GOT3 (cell line): ENCODE measurements at places on chromosomes 12 and 14.

- no peak for DNase-seq
Measured at GRCh38 chr14:37143475-37143874, 28.9 kb downstream of the SLC25A21 start.

DNA sequence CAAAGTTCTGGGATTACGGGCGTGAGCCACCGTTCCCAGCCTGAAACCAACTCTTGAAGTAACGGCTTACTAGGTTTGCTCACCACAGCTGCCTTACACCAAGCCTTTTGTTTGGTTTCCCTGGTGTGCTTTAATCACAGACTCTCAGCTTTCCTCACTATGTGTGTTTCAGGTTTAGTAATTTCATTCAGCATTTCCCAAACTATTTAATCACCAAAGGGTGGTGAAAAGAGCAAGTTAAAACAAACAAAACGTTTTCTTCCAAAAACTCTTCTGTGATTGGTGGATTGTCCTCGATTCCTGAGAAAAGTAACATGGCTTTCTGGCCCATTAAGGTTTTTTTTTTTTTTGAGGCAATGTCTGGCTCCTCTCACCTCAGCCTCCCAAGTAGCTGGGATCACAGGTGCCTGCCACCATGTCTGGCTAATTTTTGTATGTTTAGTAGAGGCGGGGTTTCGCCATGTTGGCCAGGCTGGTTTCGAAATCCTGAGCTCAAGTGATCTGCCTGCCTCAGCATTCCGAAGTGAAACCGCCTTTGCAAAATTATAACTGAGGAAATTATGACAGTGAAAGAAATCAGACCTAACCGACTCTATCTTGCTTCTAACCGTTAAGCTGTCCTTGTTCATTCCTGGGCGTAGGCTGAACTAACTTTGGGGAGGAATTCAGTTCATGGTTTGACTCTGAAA lies 1.5 kb upstream of the ZFYVE26 start:
- DNase-seq = no peak

DNA sequence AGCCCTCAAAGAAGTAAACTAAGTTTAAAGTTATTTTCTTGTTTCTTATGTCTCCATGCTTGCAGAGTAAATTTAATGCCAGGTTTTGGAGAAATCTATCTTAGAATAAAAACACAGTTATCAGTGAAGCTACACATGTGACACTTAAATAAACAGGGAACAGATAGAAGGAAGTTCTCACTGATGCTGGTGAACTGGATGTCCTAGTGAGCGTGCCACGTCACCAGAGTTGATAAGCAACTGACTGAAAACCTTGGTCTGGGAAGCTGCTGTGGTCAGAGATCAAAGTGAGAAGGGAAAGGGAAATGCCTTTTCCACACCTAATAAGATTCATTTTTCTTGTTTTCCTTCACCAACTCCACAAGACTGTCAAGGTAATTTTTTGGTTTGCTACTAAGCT lies 74.8 kb upstream of the PCED1B start:
- no peak for DNase-seq

DNA sequence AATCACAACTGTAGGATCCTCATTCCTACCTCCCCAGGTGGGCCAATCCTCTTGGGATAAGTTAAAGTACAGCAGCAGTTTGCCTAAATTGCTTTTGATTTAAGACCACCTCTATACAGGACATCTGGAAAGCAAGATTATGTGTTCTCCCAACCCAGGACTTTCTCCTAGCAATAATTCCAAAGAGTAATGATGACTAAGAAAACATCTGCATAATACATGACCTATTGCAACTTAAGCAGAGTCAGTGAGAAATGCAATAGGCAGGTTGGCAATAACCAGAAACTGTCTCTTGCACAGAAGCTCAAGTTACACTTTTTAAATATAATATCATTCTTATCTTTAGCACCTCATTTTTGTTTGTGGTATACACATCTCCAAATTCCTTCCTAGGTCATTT lies 275.4 kb downstream of the TRHDE start:
- DNase-seq = no peak

DNA sequence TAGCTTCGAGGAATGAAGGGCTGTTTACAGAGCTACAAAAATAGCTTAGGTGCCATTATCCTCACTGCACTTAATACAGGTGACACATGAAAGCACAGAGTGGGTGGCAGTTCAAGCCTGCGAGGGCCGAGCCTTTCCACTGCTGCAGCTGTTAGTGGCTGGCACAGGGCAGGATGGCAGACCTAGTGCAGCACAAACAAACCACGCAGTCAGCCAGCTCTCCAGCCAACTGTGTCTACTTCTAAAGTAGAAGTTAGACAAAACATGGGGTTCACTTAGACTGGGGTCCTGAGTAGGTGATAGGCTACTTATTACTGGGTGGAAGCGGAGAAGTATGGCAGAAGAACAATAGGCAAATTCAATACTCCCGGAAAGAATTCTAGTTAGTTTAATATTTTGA lies 95.4 kb downstream of the DUSP16 start:
- no peak for DNase-seq

- no peak for DNase-seq
Measured at GRCh38 chr12:95215949-95216348, 1.3 kb downstream of the FGD6 start.

DNA sequence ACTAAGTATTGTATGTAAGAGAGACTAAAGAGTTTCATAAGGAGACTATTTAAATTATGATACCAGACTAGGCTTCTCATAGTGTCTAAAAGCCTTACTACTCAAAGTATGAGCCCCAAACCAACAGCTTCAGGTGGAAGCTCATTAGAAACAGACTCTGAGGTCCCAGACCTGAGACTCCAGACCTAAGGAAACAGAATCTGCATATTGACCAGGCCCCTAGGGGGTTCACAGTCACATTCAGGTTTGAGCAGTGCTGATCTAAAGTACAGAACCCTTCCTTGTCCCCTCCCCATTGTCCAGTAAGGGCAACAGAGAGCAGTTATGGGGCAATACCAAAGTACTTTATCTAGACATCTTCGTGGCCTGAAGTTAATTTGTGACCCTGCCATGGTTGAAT lies 87.7 kb downstream of the SSPN start:
- no peak for DNase-seq

GRCh38 chr12:53050426-53051057 lies 677 bp downstream of the TNS2 start:
- no peak for DNase-seq

- DNase-seq = no peak
Measured at GRCh38 chr14:81348061-81348460, 52.1 kb downstream of the STON2 start.

- DNase-seq = no peak
Measured at GRCh38 chr12:31236998-31237637, 88.8 kb downstream of the SINHCAF start.

DNA sequence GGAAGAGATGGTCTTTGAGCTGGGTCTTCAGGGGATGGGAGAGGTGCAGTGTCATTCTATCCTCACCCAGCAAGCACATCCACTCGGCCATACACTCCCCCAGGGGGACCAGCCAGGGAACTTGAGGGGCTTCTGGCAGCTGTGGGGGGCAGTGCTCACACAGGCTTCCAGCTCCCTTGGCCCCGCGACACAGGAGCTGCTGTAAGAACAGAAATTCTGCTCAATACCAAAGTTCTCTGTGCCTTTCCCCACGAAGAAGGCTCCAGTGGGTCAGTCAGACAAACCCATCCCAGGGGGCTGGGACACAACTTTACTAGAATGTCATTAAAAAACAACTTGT lies 289.1 kb upstream of the RTL1 start:
- no peak for DNase-seq
